ENCODE measurements at places on chromosomes 5 and 9. TPM values are rescaled to one million over a fixed set of nuclear protein-coding genes. Genes with fewer than 3 reads are reported as not detected.

Gene PHF24
- 0.71 TPM for total RNA-seq

DNA sequence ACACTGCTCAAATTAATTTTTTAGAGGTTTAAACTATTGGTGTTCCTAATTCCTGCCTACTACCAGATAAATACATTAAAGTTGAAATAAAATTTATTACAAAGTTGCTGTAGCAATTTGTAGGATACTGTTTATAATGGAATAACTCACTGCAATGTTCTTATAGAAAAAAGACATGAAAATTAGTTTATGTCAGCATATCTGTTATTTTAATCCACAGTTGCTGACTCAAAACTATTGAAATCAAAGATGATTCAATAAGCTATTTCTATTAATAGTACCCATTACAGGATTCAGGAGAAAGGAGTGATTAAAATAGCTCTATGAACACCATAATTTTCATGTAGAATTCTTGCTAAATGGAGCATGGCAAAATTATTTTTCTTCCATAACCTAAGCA lies 764.4 kb upstream of the NUDT12 start:
- DNase-seq, result no peak

DNA sequence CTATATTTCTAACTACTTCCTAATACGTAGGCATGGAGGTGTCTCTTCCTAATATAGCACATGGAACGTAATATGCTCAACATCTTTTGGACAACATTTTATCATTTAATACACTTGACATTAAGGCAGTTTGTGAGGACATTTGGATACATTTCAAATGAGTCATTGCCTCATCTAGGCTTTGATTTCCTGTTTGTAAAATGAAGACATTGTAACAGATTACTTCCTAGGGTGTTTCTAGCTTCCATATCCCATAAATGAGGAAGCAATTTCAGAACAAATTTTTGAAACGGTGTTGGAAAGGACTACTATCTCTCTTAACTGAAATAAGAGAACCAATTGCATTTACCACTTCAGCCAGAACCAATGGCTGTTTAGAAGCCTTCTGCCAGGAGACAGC lies 38.7 kb downstream of the SLC28A3 start:
- DNase-seq, result no peak

DNA sequence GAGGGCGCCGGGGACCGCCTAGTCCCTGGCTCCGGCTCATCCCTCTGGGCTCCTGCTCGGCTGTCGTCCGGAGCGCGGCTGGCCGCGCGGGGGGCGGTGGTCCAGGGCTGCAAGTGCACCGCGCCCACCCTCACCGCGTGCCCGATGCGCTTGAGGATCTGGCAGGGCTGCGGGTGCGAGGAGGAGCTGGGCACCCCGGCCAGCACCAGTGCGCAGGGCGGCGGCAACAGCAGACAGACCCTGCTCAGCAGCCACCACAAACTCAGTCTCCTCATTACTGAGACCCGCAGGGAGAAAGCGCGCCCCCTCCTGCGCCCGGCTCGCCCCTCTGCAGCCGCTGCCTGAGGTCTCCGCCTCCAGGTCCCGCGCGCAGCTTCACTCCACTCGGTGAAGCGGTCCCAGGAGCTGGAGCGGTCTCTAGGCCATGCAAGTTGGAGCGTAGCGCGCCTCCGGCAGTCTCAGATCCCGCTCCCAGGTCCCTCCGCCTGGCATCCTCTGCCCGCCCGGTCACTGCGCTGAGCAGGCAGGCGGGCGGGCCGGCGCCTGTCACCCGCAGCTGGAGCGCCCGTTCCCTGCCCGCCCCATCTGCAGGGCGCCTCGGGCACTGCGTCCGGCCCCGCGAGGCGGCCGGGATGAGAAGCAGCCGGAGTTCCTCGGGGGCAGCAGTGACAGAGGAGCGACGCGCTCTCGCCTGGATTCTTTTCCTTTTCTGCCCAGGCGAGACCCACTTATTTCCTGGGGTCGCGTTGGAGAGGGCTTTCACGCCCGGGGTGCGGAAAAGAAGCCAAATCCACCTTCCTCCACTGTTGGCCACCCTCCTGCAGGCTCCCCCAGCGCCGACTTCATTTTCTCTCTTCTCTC lies 512 bp downstream of the GRIN3A start:
- DNase-seq, result no peak

GRCh38 chr9:9730174-9730573 lies 882.6 kb downstream of the PTPRD start:
- DNase-seq, result no peak

DNA sequence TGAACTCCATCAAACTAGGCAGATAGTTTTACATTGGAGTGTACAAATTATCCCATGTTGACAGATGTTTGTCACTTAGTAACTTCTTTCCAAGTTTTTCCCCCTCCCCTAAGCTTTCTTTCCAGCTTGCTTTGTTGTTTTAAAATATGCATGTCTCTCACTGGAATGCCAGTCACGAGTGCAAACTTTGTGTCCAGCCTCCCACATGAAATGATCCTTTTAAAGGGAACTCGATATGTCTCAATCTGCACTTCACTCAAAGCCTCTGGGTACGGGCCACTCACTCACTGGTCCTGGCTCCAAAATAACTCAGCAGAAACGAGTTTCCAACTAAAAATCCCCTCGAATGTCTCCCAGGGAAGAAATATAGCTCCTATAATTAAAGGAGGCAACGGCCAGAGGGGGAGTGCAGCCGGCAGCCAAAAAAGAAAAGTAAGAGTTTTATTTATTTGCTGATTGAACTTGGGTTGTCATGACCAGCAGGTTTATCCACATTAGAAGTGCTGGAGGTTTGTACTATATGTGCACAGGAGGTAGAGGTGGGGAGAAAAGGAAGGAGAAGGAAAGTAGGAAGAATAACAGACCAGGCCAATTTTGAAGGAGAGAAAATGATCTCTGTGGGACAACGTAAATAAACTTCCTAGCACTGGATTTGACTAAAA lies 17.5 kb downstream of the NR2F1 start:
- DNase-seq, result no peak

Data from ovary (tissue), 10 donors.